CD4-positive, alpha-beta memory T cell (primary cell): ENCODE measurements at places on chromosomes 6 and 20. TPM values are rescaled to one million over a fixed set of nuclear protein-coding genes. Genes with fewer than 3 reads are reported as not detected.

Gene KHDRBS2
- total RNA-seq: not detected

Gene PRSS35
- total RNA-seq: 0.39 TPM

Gene ISM1
- 4.3 TPM for total RNA-seq

DNA sequence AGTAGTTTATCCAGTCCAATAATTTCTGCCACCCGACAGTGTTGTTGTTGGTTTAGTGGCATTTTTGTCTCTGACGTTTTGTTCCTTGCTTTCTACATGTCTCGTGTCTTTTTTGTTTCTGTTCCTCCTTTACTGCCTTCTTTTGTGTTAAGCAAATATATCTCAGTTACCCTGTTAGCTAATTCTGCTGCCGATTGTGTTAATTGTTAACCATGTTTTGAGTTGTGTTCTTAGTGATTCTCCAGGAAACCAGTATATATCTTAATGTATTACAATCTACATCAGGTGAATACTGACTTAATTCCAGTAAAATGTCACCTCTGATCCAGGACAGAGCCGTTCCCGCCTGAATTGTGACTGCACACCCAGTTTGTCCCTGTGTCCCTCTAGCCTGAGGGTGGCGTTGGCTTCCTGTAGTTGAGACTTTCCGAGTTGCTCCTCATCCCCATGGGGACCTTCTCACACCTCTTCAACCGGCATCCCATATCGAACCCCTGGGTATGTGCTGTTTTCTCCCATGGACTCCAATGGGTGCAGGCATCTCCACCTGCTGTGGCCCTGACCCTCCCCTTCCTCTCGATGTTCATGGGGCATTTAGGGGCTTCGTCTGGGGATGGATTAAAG, 35.8 kb upstream of the BHLHE23 start:
- no peak for DNase-seq

GRCh38 chr6:80605165-80605989, 498.9 kb downstream of the BCKDHB start:
- peak; percentile 1 for DNase-seq

DNA sequence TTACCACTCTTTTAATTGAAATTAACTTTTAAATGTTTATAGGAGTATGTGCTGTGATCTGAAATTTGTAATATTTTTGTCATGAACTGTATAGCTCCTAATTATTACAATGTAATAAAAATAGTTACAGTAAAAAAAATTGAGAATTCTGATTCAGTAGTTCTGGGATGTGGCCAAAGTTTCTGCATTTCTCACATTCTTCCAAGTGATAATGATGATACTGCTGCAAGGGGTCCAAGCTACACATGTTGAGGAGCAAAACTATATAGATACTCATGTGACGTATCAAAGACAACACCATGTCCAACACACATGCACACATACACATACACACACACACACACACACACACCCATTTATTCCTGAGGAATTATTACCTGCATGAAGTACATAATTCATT, 71.0 kb upstream of the FAM83B start:
- no peak for DNase-seq

DNA sequence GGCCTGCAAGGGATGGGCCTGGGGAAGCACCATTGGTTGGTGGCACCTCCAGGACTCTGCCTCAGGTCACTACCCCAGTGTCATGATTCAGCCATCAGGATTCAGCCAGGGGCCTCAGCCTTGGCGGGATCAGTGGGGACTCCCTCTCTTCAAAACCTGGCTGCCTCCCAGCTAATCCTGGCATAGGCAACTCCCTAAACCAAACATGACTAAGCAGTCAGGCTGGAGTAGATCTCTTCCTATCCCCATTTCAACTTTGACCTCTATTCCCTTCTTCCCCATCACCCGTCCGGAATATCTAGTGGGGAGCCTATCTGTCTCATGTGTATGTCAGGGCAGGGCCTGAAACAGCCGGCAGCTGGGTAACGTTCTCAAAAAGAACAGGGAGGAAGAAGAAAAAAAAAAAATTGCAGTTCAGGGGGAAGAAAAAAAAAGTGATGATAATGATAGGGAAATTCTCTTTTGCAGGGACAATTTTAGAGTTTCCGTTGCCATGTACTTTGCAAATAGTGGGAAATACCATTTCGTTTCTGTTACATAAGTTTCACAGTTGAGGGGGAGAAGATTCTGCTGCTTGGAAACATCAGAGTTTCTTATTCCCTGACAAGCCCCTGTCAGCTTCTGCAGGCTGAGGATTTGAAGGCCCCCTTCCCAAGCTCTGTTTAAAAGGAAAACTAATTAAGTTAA, 4.1 kb upstream of the PREX1 start:
- no peak for DNase-seq

GRCh38 chr6:49462071-49462470, 982 bp downstream of the MMUT start:
- no peak for DNase-seq

DNA sequence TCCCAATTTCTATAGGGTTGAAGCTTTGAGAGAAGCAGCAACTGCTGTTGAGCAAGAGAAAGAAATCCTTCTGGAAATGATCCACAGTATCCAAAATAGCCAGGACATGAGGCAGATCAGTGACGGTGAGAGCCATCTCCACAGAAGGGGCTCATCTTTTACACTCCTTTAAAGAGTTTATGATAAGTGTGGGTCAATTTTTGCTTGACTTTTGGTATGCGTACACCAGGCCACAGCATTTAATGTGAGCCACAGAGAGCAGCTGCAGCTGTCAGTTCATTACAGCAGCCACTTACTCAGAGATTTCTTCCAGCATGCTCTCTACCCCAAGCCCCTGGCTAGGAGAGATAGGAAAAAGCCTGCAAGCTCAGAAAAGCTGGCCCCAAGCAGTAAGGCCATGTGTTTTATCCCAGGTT, 9.9 kb downstream of the BAG2 start:
- DNase-seq: no peak

DNA sequence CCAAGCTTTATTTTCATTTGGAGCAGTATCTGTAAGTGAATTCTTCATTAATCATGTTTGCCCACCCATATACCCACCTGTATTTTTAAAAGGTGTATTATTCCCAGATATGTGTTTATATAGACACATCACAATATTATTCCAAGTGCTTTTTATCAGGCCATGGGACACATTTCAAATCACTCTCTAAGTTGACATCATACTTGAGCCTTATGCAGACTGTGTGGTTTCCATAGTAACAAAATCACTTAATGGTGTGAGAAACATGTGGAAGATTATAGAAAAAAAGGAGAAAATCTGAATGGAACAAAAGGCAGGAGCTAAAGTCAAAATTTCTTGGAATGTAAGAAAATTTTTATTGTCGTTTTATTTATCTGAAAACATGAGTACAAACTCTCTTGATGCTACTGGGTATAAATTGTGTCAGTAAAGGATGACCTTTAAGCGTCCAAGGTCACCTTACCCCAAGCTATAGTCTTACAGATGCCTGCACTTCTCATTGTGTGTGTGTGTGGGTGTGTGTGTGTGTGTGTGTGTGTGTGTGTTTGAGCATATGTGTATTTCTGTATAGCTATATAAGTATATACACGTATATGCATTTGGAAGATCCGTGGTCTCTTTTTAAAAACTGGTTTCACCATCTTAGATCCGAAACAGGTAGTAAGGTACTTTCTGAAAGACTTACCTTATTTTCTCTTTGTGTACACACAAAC, 79.8 kb upstream of the CCN6 start:
- no peak for DNase-seq

DNA sequence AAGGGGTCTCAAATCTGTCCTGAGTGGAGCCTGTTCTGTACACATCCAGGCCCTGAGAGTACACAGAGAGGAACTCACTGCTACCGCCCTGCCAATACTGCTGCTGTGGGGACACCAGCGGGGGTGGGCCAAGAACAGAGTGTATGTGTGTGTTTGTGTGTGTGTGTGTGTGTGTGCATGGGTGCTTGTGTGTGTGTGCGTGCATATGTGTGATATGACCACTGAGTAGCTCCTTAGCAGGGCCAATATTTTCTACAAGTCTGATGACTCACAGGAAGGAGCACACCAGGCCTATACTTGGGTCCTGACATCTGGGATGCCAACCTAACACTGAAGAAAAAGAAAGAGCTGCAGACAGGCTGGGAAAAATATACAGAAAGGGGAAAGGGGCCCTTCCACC, 1.4 kb downstream of the RAET1E start:
- DNase-seq: no peak

GRCh38 chr6:16180696-16181438, 52.0 kb downstream of the MYLIP start:
- DNase-seq: no peak

DNA sequence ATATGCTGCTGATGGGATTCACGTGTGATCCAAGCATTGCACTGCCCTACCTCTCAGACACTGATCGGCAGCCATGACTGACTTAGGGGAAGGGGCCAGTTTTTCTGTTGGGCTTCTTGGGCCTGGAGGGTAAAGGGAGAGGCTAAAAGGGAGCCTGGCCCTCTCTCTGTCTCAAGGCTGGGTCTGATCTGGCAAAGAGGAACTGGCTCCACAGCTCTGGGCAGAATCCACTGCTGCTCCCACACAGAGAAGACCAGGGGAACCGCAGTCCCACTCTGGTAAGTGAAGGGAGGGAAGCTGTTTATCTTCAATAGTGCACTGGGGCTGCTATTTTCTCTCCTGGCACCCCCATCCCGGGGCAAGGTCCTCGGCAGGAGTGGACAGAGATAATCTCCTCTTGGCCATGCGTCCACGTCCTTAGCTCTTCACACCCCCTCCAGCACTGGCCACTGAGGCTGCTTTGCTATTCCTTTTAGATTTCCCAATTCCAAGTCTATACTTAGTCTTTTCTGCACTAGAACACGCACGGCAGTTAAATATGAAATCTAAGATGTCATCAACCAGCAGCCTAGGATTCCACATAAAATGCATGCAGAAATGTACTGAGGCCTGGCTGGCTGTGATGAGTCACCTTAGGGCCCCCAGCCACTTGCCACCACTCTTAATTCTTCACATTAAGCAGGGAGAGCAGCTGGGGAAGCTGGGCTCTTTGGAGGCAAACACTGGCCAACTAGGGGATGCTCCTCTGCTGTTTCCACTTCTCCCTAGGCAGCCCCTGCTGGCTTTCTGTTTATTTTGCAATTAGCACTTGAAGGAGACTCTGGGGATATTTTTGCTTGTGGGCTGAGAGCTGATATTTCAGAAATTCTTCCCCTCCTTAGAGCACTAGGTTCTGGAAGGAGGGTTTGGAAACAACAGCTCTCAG, 87.8 kb upstream of the ARMC2 start:
- DNase-seq: no peak

DNA sequence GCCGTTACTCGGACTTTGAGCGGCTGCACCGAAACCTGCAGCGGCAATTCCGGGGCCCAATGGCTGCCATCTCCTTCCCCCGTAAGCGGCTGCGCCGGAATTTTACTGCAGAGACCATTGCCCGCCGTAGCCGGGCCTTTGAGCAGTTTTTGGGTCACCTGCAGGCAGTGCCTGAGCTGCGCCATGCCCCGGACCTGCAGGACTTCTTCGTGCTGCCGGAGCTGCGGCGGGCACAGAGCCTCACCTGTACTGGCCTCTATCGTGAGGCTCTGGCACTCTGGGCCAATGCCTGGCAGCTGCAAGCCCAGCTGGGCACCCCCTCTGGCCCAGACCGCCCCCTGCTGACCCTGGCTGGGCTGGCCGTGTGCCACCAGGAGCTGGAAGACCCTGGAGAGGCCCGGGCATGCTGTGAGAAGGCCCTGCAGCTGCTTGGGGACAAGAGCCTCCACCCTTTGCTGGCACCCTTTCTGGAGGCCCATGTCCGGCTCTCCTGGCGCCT, 7.2 kb downstream of the SNX21 start:
- no peak for DNase-seq

- peak; percentile 53 for DNase-seq
Observed at GRCh38 chr6:152338335-152339125, 298.6 kb downstream of the SYNE1 start.

- DNase-seq: no peak
Observed at GRCh38 chr20:57676589-57677583, 32.9 kb downstream of the PMEPA1 start.

DNA sequence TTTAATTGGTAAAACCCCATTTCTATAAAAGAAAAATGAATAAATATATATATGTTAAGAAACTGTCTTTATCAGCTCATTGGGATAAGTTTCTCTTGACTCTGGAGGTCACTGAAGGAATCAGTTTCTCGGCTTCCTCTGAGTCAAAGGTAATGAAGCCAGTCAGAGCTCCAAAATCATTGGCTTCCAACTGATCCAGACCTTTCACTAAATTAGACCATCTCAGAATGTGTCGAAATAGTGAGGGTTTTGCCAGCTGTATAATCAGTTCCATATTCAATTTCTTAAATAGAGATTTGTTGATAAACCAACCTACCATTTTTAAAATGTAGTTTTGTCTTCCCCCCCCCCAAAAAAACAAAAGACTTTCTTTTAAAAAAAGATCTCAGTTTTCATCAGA, 60.5 kb upstream of the SRSF6 start:
- no peak for DNase-seq

DNA sequence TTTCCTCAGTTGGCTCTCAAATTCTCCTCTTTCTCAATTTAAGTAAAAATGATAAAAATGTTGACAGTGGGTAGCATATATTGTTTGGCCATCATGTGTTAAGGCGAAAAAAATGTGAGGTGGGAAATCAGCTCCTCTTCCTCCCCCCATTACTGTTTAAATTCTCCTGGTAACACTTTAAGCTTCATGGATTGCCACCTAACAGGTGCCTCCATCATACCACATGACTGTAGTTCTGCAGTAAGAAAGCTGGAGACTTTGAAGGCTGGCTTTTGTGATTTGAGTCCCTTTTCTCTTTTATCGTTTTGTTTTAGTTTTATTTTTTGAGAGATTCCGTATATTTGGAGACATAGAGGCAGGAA, 1.2 kb downstream of the ZFAND3 start:
- no peak for DNase-seq

DNA sequence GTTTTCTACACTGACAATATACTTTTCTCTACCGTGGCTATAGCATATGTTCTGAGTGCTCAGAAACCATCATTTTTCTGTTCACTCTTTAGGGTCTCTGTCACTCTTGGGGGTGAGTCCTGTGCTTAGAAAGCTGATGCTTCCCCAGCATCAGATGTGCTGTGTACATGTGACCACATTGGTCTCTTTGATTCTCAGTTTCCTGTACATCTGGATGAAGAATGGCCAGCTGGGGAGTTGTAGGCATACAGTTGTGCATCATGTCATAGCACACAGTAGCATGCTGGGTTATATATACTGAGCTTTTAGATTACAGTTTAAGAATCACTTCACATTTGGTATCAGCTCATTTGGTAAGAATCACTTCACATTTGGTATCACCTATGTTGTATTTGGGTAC, 238.6 kb upstream of the PREP start:
- DNase-seq: no peak

GRCh38 chr6:56524891-56525703, 117.6 kb downstream of the DST start:
- no peak for DNase-seq

GRCh38 chr6:101545191-101545590, 151.7 kb downstream of the GRIK2 start:
- DNase-seq: no peak

DNA sequence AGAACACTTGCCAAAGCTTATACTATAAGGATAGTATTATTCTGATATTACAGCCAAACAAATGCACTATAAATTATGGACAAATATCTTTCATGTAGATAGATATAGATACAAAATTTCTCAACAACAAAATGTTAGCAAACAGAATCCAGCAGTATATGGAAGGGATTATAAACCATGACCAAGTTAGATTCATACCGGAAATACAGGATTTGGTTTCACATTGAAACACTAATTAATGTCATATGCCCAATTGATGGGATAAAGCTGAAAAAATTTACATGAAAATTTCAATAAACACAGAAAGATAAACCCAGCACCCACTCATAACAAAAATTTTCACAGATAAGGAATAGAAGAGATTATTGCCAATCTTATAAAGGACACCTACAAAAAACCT, 770.3 kb upstream of the SLC35B3 start:
- no peak for DNase-seq
